ENCODE measurements at places on chromosomes 6 and 20.

- no peak for DNase-seq
Measured at GRCh38 chr20:10864076-10864672, 190.4 kb upstream of the JAG1 start.

GRCh38 chr6:88730611-88731011, 232.8 kb downstream of the RNGTT start:
- DNase-seq, result no peak

DNA sequence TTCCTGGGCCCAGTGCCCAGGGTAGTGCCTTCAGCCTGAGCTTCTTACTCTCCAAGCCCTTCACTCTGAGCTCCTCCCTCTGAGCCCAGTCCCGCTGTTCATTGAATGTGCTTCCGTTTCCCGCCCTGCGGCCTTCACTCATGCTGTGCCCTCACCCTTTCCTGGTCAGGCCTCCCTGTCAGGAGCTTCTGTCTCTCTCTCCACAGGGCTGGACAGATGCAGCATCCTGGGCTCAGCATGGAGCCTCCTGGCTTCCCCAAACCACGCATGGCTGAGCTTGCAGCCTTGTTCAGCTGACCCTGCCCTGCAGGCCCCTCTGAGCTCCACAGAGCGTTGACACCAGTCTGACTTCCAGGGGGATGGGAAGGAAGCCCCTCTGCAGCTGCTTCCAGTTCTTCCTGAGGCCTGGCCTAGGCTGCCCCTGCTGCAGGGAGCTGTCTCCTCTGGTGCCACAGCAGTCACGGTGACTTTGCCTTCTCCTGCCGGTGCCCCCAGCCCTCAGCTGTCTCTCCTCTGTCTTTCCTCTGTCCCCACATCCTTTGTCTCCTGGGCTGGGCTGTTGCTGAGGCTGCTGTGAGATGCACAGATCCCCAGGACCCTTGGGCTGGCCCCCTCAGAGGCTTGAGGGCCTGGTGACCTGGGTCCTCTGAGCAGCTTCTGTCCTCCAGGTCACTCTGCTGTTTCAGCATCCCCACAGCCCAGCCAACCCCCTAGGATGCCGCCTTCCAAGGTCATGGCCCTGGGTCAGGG, 7.9 kb upstream of the MYT1 start:
- DNase-seq, result no peak

GRCh38 chr6:42158631-42159030, 14.5 kb upstream of the GUCA1A start:
- no peak for DNase-seq

DNA sequence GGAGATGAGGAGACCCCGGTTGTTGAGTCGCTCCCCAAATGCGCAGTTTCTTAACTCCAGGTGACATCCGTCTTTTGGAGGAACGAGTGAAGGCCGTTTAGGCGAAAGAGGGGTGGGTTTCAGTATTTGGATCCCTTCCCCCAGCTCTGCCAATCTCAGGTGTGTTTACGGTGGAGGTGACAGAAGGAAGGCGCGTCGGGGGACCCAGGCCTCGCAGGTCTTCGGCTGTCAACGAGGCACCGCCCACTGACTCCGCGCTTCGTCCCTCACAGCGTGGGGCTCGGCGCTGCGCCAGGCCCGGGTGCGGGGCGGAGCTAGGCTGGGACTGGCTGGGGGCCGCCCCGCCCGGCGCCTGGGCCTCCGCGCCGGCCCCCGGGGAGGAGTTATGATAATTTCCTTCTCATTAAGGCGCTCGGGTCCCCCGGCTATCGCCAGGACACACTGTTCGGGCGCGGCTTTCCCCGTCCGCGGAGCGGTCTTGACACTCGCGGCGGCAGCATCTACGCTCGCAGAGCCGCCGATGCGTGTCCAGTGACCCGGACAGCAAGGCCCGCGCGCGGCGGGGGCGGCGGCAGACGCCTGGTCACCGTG, at the start of gene TFAP2C:
TFAP2C (plus strand) TSS at position 434 of the 591 bp plus-strand sequence. CDS start 239 bp downstream, outside the sequence.
- DNase-seq, result peak; percentile 44

GRCh38 chr6:42100029-42100901, 42.2 kb downstream of the C6orf132 start:
- peak; percentile 80 for DNase-seq

GRCh38 chr6:11189865-11190624, 42.4 kb downstream of the NEDD9 start:
- no peak for DNase-seq

DNA sequence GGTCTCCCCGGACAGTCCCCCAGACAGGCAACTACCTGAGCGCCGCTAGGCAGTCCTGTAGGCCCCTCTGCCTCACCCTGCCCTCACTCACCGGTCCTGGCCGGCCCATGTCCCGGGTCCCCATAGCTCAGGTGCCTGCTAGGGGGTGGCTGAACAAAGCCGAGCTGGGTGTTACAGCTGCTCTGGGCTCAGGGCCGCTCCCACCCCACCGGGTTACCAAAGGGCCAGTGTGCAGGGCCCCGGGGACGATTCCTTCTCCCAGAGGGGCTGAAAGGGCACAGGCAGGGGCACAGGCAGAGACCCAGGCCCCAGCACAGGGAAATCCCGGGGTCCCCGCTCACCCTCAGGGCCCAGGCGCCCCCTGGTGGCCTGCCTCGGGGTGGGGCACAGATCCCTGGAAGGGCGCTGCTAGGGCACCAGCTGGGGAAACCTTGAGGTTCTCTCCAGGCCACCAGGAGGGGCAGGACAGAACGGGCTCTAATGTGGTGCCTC, 118.4 kb downstream of the GRM4 start:
- peak; percentile 65 for DNase-seq

DNA sequence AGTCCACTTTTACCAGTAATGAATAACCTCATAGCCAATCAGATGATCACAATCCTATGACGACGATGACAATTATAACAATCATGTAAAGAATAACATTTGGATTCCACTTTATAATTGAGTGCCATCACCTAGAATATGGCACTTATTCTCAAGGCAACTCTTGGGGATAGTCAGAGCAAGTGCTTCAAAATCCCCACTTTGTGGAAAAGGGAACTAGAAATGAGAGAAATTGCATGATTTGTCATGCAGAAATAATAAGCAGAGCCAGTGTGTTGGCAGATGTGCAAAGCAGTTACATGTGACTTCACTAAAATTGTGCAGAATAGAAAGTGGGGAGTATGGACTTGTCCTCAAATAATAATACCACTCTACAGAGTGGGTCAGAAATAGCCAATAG, 41.3 kb downstream of the FRK start:
- DNase-seq, result no peak

GRCh38 chr20:43723186-43723585, 3.6 kb downstream of the GTSF1L start:
- DNase-seq, result no peak

GRCh38 chr6:163745536-163746400, 331.2 kb downstream of the QKI start:
- DNase-seq, result no peak

- peak; percentile 25 for DNase-seq
Measured at GRCh38 chr6:13681305-13682061, 30.2 kb downstream of the RANBP9 start.

DNA sequence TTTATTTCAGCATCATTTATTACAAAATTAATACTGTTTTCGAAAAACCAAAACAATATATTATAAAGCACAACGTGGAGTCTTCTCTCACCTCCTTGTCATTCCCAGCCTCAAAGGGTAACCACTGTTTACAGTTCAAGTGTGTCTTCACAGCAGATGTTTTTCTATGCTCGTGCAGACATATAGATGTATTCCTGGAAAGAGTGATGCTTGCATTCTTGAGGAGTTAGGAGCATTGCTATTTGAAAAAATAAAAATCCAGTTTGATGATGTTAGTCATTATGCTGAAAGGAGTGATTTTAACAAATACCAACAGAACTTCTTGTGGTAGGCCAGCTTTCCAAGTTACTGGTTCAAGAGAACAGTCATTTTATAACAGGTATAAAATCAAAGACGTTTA, 234.9 kb downstream of the BCKDHB start:
- DNase-seq, result no peak

DNA sequence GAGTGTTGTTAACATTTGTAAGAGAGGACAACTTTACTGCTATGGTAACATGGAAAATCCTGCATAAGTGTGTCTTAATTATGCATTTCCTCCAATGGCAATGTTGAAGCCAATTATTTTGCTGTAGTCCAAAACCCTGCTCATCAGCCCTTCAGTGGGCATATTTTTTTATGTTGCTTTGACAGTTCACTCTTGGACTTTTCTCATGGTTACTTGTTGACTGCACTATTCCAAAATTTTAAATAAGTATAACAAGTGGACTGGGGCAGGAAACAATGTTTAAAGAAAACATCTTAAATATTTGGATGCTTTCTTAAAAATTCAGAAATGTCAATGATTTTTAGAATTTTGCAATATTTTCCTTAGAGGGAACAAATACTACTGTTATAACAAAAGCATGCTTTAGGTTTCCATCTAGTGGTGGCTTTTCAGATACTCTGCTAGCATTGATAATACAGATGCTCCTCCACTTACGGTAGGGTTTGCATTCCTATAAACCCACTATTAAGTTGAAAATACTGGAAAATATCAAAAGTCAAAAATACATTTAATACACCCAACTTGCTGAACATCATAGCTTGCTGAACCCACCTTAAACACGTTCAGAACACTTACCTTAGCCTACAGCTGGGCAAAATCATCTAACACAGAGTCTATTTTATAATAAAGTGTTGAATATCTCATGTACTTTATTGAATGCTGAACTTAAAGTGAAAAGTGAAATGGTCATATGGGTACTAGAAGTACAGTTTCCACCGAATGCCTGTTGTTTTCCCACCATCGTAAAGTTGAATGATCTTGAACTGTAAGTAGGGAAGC, 86.4 kb downstream of the ADGRG6 start:
- peak; percentile 17 for DNase-seq

GRCh38 chr6:132446855-132447241, 45.6 kb upstream of the MOXD1 start:
- no peak for DNase-seq

- DNase-seq, result no peak
Measured at GRCh38 chr6:7986219-7986618, 75.6 kb upstream of the TXNDC5 start.

DNA sequence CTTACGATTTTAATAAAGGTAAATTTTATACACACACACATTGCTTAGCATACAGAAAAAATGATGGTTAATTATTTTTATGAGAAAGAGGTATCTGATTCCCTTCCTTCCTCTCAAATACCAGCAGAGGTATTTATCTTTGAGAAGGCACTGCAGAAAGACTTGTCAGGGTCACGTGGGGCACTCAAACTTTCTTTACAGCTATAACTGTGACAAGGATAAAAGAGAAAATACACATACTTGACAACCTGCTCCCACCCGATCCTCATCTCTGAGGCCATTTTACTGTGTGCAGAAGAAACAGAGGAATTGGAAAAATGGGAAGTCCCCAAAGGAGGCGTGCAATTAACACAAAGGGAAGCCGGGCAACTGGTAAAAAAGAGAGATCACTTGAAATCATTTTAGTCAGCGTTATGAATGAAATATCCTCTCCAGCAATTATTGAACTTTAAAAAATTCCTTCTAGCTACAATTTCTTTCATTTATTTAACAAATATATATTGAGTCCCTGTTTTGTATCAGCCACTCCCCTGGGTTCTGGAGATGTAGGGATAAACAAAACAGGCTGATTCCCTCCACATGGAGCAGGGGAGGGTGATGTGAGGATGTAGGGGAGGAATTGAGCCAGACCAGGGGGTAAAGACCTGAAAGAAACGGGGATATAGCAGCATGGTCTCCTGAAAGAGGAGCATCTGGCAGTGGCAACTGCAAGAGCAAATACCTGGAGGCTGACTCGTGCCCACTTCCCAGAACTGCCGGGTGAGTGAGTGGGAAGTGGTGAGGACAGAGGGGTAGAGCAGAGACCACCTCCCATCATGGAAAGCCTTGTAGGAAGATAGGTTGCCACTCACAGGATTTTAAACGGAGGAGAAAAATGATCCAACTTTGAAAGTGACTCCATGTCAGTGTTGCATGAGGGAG, 510.3 kb downstream of the KIF16B start:
- no peak for DNase-seq

DNA sequence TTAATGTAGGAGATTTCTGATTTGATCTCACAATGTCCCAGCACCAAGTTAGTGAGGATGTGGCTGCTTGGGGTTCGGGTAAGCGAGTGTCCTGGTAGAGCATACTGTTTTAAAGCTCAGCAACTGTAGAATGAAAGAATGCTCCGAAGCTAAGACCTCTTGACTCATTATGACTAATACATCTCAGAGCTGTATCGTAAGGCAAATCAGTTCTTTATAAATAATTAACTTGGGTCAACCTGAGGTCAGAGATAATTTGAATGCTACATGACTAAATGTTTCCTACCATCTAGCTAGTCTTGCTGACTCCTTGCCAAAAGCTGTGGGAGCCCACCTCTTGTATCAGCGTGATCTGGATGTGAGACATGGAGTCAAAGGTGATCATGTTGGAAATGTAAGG, 128.8 kb upstream of the PDE7B start:
- DNase-seq, result no peak

DNA sequence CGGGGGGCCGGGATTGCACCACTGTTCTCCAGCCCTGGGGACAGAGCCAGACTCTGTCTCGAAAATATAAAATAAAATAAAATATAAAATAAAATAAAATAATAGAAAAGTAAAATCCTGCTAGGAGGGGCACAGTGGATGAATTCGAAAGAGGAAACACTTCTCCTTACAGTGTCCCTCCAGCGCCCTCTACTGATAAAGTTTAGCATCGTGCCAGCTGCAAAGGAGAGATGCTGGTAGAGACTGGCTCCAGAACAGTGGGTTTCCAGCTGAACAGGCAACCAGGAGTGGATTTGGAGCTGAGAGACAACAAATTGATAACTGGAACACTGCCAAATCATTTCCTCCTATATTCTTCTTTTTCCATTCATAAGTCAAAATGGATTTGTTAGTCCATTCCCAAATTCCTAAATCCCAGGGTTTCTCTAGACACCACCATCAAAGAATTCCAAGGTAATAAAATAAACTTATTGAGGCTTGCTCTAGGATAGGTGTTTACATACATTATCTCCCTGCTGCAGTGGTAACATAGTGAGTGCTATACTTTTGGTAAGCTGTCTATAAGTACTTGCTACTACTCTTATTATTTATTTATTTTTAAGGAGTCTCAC, 31.7 kb upstream of the TBPL1 start:
- peak; percentile 79 for DNase-seq

GRCh38 chr6:166597711-166598440, 11.4 kb upstream of the RAMACL start:
- DNase-seq, result no peak

DNA sequence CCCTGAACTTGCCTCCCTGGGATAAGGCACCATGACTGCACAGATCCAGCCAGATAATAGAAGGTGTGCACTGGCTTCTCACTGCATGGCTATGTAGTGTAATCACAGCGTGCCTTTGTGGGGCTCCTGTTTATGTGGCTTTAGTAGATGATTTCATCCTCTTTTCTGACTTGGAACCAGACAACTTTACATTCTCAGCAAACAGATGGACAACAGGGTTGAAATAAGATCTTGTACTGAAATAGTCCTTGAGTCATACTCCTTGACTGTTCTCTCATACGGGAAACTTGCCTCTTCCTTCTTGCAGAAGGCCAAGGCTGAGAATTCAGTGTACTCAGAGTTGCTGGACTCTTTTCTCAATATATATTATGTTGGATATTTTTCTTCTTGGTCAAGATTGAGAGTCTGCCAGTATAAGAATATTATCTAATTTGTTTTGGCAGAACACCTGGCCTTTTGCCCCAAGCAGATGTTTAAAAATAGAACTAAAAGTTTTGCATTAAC, 25.0 kb upstream of the RNF144B start:
- no peak for DNase-seq

Data from activated CD4-positive, alpha-beta T cell treated with anti-CD3 and anti-CD28 coated beads, Interleukin-10, Interleukin-2, amounts not matched to agents 100 ng/mL and 50 ng/mL, durations not matched to agents 16 hours and 8 hours (primary cell).